T-helper 2 cell (primary cell): ENCODE measurements at places on chromosomes 16 and 17.

GRCh38 chr16:29862383-29862883 lies 593 bp downstream of the CDIPT start:
- no peak for DNase-seq

- DNase-seq, result no peak
These were observed 12.7 kb upstream of the ANKFY1 start for GRCh38 chr17:4276514-4276913.

DNA sequence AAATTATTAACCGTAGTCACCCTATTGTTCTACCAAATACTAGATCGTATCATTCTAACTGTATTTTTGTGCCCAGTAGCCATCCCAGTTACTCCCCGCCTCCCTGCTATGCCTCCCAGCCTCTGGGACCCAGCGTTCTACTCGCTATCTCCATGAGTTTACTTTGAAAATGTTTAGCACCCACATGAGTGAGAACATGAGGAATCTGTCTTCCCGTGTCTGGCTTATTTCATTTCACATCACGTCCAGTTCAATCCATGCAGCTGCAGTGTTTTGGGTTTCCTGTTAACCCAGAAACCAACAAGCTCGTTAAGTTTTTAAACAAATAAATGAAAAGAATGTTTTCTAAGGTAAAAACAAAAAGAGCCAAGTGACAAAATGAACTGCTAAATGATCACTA lies 82.1 kb downstream of the VPS53 start:
- DNase-seq, result no peak

- no peak for DNase-seq
These were observed 81.0 kb downstream of the VPS53 start for GRCh38 chr17:633641-634101.

GRCh38 chr16:57651344-57652333 lies 16.5 kb upstream of the ADGRG3 start:
- DNase-seq, result peak; percentile 41

DNA sequence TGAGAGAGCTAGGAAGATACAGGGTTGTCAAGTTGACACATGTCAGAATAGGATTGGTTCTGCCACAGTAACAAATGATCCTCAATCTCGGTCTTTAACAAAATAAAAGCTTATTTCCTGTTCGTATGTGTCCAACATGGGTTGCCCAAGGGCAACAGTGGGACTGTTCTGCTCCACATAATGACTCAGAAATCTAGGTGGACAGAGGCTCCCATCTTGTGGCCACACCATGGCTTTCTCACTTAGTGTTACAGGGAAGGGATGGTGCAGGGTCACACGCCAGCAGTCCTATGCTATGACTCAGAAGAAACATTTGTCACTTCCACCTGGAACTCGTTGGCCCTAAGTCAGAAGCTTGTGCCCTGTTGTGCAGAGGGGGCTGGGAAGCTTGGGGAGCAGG lies 364.9 kb downstream of the SNX29 start:
- DNase-seq, result no peak

DNA sequence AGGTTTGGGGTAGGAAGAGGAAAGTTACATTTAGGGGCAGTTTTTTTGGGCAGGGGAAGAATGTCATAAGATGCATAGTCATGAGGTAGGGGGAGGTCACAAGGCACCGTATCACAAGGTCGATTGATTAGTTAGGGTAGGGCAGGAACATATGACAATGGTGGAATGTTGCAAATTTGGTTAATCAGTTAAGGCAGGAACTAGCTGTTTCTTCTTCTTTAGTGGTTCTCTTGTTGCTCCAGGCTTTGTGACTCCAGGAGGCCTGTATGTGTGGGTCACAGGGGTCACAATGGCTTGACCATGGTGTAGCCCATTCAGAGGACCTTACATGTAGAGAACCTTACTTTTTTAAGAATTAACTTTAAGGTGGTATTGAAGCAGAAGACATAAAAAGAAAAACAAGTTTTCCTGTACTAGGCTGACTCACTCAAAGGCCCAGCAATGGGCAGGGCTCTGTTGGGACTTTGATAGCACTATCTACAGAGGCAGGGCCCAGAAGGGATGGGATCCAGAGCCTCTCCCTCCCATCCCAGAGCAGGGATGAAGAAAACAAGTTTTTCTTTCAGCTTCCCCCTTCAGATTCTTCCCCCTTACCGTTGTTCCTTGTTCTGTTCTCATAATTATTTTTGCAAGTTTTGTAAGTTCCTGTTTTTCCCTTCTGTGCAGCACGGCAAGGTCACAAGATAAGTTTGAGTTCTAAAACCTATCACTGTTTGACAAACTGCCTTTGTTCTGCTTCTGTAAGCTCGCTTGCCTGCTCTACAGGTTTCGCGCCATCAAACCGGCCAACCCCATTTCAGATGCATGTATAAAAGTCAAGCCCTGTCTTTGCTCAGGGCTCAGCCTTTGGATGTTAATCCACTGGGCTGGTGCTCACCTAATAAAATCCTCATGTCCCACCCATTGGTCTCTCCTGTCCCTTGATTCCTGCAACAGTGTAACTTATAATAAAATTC lies 45.8 kb upstream of the ATF7IP2 start:
- no peak for DNase-seq

- DNase-seq, result peak; percentile 25
These were observed at the start of gene FGF11 for GRCh38 chr17:7439462-7440112. FGF11 (plus strand) TSS chr17:7439512; CDS start chr17:7439621, 109 bp downstream.

- DNase-seq, result no peak
These were observed 69.0 kb downstream of the CHD9 start for GRCh38 chr16:53123747-53124146.

DNA sequence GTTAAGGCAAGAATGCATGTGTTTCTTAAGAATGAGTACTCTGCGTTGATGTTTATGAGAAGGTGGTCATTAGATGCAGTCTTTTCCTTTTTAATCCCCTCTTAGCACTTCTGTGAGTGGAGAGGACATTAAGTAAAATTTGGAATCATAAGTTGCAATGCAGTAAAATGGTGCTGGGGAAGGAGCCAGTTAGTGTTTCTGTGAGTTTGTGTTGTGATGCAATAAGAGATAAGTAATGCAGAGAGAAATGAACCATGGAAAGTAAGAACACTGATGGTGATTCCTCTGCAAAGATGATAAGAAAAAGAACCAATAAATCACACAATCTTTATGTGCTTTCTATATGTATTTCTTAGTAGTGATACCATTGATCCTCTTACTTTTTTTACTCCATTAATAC lies 20.0 kb downstream of the ABHD15 start:
- DNase-seq, result no peak

- peak; percentile 37 for DNase-seq
These were observed 20.0 kb upstream of the SLC35G3 start for GRCh38 chr17:35214192-35214591.

- DNase-seq, result no peak
These were observed 22.1 kb downstream of the PRKCB start for GRCh38 chr16:23857881-23858269.

GRCh38 chr16:9225527-9226316 lies 134.3 kb downstream of the HAPSTR1 start:
- no peak for DNase-seq

GRCh38 chr17:64005734-64006167 lies 7.6 kb downstream of the PRR29 start:
- DNase-seq, result no peak

DNA sequence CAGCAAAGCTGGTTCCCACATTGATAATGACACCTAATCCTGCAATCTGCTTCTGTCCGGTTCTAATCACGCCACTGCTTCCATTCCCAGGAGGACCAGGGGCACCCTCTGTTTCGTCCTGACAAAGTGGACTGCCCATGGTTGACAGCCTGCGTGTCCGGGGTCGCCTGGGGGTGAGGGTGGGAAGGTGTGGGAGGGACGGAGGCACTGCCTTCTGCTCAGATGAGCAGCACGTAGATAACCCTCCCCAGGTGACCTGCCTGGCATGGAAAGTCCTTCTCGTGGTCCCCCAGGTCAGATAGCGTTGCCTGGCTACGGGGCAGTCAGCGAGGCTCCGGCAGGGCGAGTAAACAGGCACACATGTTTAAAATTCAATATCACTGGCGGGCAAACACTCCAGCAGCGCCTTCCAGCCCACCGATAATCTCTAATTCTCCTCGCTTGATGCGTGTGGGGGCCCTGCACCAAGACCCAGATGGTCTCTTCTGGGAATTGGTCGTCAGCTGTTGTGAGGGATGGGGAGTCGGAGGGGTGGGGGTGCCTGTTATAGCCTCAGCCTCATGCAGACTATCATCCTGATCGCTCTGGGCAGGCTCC lies 132.2 kb downstream of the RAP1GAP2 start:
- no peak for DNase-seq

DNA sequence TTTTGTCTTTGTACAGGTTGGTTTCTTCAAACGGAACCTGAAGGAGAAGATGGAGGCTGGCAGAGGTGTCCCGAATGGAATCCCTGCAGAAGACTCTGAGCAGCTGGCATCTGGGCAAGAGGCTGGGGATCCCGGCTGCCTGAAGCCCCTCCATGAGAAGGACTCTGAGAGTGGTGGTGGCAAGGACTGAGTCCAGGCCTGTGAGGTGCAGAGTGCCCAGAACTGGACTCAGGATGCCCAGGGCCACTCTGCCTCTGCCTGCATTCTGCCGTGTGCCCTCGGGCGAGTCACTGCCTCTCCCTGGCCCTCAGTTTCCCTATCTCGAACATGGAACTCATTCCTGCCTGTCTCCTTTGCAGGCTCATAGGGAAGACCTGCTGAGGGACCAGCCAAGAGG lies 4.9 kb downstream of the ZNF768 start:
- DNase-seq, result no peak

DNA sequence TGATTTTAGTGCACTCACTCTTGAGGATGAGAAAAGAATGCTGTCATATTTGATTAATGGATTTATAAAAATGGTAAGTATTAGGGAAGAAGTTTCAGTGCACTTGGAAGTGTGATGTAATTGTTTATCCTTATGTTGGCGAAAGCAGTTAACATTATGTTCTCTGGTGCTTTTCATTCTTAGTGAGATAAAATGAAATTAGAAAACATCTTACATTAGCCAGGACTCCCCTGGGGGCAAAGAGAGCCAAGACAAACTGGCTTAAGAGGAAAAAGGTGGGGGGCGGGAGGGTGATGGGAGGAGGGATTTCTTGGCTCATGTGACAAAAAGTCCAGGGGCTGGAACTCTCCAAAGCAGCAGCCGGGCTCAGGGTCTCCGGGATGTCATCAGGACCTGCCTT lies 73.2 kb downstream of the KNOP1 start:
- DNase-seq, result no peak
